ENCODE measurements at places on chromosomes 3 and 15. TPM values are rescaled to one million over a fixed set of nuclear protein-coding genes. Genes with fewer than 3 reads are reported as not detected.

MST1R gene
- polyA plus RNA-seq = 1.5 TPM

CMTM7 gene
- 15.5 TPM for polyA plus RNA-seq

MAP1A gene
- polyA plus RNA-seq = 42.4 TPM

TPRG1 gene
- polyA plus RNA-seq = 3.3 TPM

C3orf20 gene
- 0.21 TPM for polyA plus RNA-seq

CX3CR1 gene
- 4.2 TPM for polyA plus RNA-seq

GABRG3 gene
- 0.48 TPM for polyA plus RNA-seq

GATA2 gene
- 3.9 TPM for polyA plus RNA-seq

SLC51B gene
- 1.6 TPM for polyA plus RNA-seq

PLSCR2 gene
- not detected for polyA plus RNA-seq

SEC22A gene
- polyA plus RNA-seq = 14.8 TPM

ADAMTSL3 gene
- polyA plus RNA-seq = 38.8 TPM

CNTN6 gene
- polyA plus RNA-seq = 1.4 TPM

FBLN2 gene
- polyA plus RNA-seq = 71.3 TPM

DNAJB8 gene
- not detected for polyA plus RNA-seq

AGBL1 gene
- 17.6 TPM for polyA plus RNA-seq

All from muscle of back (tissue), 13 donors.